ENCODE measurements at places on chromosomes 7 and 10.

- DNase-seq: no peak
Measured at GRCh38 chr10:126011995-126012394, 115.6 kb downstream of the FANK1 start.

GRCh38 chr10:86688398-86688921 lies 20.1 kb downstream of the LDB3 start:
- DNase-seq: peak; percentile 26

DNA sequence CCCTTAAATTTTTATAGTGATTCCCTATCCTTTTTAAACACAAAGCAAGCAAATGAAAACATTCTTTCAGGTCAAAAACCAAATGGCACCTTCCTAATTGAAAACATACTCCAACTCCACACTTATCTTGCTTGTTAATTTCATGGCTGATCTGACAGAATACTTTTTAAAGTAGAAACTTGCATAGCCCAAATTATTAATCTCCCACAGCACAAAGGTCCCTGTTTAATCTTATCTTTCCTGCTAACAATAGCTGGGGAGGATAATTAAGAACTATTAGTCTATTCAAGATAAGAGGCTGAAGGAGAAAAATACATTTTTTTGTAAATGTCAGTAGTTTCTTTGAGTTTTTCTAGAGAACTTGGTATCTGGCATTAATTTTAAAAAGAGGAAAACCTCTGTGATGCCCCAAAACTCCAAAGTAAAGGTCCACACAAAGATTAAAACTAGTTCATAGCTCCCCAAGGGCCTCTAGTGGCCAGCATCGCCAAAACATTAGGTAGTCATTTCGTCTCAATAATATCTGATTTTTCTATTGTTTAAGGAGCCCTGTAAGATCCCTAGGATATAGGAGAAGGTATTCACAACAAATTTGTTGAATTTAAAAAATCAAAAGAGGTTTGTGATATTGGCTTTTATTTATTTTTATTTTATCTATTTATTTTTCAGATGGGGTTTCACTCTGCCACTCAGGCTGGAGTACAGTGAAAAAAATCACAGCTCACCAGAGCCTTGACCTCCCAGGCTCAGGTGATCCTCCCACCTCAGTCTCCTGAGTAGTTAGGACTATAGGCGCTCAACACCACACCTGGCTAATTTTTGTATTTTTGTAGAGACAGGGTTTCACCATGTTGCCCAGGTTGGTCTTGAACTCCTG lies 14.7 kb downstream of the CDNF start:
- DNase-seq: no peak

DNA sequence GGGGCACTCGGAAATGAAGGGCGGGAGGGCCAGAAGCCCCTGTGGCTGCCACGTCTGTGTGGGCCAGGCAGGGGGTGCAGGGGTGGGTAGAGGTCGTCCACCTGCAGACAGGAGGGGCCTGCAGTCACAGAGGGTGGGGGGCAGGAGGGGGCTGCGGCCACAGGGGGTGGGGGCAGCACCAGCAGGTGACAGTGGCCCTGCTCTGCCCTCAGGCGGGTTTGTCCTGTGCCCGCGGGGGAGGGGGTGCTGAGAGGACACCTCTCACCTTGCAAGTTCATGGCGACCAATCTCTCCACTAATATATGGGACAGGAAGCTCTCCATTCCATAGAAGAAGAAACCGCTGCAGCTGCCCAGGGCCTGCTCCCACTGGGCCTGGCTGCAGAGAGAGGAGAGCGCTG lies 26.6 kb upstream of the NKX6-2 start:
- no peak for DNase-seq

GRCh38 chr10:88237896-88238614 lies 345.1 kb downstream of the RNLS start:
- no peak for DNase-seq

DNA sequence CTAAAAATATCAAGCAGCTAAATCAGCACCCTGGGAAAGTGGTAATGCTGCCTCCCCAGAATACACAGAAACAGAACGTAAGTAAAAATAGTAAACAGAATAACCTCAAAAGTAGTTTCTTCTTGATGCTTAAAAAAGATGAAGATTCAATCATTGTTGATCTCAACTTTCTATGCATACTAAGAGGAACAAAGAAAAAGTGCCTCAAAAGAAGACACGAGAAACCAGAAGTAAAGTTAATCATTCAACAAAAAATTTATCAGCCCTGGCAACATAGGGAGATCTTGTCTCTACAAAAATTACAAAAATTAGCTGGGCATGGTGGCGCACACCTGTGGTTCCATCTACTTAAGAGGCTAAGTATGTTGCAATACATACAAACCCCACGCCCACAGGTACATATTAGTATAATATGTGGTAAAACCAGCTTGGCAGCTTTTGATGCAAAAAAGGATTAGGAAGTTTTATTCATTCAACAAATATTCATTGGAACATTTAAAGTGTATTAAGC lies 153.7 kb downstream of the NRBF2 start:
- DNase-seq: no peak

DNA sequence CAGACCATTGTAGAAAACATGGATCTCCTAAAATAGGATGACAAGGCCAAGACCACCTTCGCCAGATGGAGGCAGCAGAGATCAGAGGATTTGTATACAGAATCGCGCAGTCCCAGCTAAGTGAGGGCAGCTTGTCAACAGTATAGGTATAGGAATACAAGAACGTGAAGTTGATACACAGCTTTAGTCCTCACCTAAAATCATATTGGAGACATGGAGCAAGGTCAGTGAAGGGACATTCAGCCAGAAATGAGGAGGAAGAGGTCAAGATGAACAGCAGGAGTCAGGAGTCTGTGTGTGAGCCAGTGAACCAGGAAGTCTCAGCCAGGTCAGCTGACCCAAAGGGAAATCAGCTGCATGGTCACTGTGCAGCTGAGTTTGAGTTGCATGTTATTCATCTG lies 263.4 kb upstream of the PRKCQ start:
- no peak for DNase-seq

DNA sequence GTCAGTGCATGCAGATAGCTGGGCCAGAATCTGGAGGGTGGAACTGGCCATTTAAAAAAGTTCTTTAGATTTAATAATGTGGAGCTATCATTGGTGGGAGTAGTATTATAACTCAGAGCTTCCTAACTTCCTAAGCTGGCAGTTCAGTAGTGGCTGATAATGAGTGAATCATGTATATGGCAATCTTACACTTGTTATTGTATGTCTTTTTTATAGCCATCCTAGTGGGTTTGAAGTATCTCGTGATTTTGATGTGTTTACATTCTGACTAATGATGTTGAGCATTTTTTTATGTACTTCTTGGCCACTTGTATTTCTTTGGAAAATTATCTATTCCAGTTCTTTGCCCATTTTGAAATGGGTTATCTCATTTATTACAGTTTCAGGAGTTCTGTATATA lies 15.4 kb downstream of the TFAM start:
- no peak for DNase-seq

GRCh38 chr7:158348446-158348845 lies 239.2 kb downstream of the PTPRN2 start:
- no peak for DNase-seq

- no peak for DNase-seq
Measured at GRCh38 chr7:2520761-2521290, 1.3 kb downstream of the LFNG start.

GRCh38 chr10:66783316-66783715 lies 142.5 kb upstream of the LRRTM3 start:
- DNase-seq: no peak

DNA sequence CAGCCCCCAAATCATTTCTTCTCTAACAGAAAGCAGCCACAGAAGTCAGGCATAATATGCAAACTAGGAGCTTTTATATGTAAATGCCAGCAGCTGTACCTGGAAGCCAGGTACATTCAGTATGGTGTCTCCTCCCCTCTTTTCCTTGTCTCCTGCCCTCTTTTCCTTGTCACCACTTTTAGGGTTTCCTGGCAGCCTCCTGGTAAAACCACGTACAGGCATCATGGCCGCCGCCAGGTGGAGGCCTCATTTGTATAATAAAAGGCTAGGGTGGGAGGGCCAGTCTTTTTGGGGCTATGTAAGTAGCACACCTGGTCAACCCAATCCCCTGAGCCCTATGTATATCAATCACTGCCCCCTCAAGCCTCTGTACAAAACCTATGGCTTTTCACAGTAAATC lies 28.7 kb downstream of the PDZD8 start:
- DNase-seq: no peak

DNA sequence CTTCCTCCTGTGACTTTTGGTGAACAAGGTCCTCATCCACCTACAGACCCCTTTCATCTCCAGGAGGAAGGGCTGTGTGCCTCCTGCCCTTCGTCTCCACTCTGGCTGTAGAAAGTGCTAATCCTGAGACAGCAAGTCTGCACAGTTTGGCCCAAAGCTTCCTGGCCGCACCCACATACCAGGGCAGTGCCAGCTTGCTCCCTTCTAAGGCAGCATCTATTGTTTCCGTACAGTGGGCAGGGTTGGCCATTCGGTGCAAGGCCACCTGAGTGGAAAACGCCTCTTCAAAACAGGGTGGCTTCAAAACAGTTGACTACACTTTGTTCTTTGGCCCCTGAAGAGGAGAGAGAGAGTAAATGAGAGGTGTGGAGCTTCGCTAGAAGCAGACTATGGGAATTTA lies 134.1 kb upstream of the KLF14 start:
- no peak for DNase-seq

DNA sequence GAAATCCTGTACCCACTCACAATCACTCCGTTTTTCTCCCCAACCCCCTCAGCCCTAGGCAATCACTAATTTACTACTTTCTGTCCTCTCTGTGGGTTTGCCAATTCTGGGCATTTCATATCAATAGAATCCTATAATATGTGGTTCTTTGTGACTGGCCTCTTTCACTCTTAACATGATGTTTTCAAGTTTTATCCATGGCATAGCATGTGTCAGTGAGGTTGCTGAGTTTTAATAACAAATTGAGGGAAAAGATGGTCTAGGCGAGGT lies 11.9 kb downstream of the PLAU start:
- no peak for DNase-seq

GRCh38 chr7:107933386-107934013 lies 42.5 kb downstream of the DLD start:
- no peak for DNase-seq

- DNase-seq: no peak
Measured at GRCh38 chr7:140691376-140692045, 5.0 kb upstream of the NDUFB2 start.

- no peak for DNase-seq
Measured at GRCh38 chr7:36303202-36304098, 86.2 kb upstream of the ANLN start.

DNA sequence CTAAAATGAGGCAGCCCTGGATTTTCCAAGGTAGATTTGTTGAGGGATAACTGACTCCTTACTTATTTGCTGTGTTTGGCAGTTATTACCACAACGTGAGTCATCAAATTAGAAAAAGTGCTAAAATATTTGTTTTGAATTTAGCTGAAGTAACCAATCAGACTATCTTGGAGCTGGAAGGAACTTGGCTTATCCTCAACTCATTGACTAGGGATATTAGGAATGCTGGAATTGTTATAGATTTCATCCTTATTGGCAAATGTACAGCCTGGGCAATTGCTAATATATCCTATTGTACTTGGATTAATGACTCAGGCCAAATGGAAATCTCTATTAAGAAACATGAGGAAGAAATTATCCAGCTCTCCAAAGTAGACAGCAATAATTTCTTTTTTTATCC lies 1189.0 kb upstream of the LRRN3 start:
- no peak for DNase-seq

DNA sequence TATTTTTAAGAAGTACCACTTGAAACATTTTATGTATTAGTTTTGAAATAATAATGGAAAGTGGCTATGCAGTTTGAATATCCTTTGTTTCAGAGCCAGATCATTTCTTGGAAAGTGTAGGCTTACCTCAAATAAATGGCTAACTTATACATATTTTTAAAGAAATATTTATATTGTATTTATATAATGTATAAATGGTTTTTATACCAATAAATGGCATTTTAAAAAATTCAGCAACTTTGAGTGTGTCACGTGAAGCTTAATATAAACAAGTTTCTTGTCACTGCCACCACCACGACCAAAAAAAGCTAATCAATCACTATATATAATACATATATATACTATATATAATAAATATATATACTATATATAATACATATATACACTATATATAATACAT lies 4.8 kb downstream of the IL6 start:
- no peak for DNase-seq

GRCh38 chr7:51220226-51220625 lies 96.4 kb downstream of the COBL start:
- DNase-seq: no peak

- DNase-seq: no peak
Measured at GRCh38 chr10:129063877-129064276, 403.2 kb upstream of the MGMT start.

GRCh38 chr10:61284222-61284890 lies 168.8 kb downstream of the TMEM26 start:
- DNase-seq: no peak

GRCh38 chr7:76231071-76231470 lies 29.4 kb downstream of the SRRM3 start:
- no peak for DNase-seq

- DNase-seq: no peak
Measured at GRCh38 chr7:143388491-143389101, 7.5 kb downstream of the ZYX start.

- DNase-seq: no peak
Measured at GRCh38 chr7:17557251-17557671, 258.8 kb downstream of the AHR start.

DNA sequence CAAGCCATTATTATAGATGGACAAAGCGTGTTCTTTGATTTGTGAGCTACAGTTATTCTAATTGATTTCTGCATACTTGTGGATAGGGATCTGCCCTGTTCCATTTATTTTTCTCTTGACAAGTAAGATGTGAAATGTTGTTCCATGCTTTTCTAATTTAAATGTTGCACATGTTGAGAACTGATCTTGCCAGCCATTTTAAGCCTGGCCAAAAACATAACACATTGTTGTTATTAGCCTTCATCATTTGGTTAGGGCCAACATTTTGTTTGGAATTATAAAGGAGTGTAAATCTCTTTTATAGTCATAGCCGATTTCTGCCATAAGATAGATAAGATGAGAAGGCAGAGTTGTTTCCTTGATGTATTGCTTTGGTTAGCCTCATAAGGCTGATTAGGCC lies 117.0 kb downstream of the WNT2 start:
- DNase-seq: no peak

- no peak for DNase-seq
Measured at GRCh38 chr7:89661876-89662275, 492.4 kb upstream of the STEAP1 start.

DNA sequence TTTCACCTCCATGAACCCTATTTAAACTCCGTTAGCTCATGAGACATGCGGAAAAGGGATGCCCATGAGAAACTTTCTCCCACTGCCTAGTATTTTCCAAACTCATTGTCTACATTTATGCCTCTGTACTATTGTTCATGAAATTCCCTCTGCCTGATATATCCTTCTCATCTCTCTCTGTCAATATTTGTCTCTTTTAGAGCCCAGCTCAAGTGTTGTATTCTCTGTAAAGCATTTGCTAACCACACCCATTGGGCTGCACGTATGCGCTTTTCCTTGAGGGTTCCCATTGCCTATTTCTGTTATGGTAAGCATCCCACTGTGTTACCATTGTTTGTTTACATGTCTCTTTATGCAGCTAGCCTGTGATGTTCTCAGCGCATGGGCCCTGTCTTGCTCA lies 211.4 kb downstream of the MDFIC start:
- DNase-seq: no peak

All from T-helper 2 cell treated with Interferon-gamma antibody and Interleukin-4, amounts not matched to agents 5 μg/mL and 100 μg/mL, for 36 hours (primary cell).